ENCODE measurements at places on chromosomes 16 and 17. TPM values are rescaled to one million over a fixed set of nuclear protein-coding genes. Genes with fewer than 3 reads are reported as not detected.

CES4A gene
- 2.8 TPM for polyA plus RNA-seq

TMEM98 gene
- polyA plus RNA-seq: 260 TPM

CCDC200 gene
- not detected for polyA plus RNA-seq

CACNG4 gene
- polyA plus RNA-seq: 0.25 TPM

ITGAX gene
- 0.15 TPM for polyA plus RNA-seq

SCN4A gene
- 0.01 TPM for polyA plus RNA-seq

ESRP2 gene
- polyA plus RNA-seq: 0.01 TPM

BAIAP3 gene
- polyA plus RNA-seq: 0.38 TPM

MRPL58 gene
- polyA plus RNA-seq: 53.7 TPM

TSR3 gene
- polyA plus RNA-seq: 34.4 TPM

NPW gene
- polyA plus RNA-seq: 0.94 TPM

GTF3C1 gene
- polyA plus RNA-seq: 44.6 TPM

C17orf100 gene
- 1.9 TPM for polyA plus RNA-seq

CACNG1 gene
- polyA plus RNA-seq: not detected

NAA60 gene
- 28.8 TPM for polyA plus RNA-seq

DYNLRB2 gene
- polyA plus RNA-seq: 0.33 TPM

FLYWCH2 gene
- 37.5 TPM for polyA plus RNA-seq

EARS2 gene
- 36.0 TPM for polyA plus RNA-seq

UTS2R gene
- polyA plus RNA-seq: not detected

C17orf113 gene
- polyA plus RNA-seq: 0.09 TPM
